CD4-positive, alpha-beta T cell treated with Interleukin-1 beta for 1 hour (primary cell): ENCODE measurements at places on chromosomes 6 and 20.

GRCh38 chr6:33279257-33279695, 2.4 kb downstream of the B3GALT4 start:
- no peak for DNase-seq

GRCh38 chr6:148997865-148998264, 251.0 kb downstream of the UST start:
- no peak for DNase-seq

DNA sequence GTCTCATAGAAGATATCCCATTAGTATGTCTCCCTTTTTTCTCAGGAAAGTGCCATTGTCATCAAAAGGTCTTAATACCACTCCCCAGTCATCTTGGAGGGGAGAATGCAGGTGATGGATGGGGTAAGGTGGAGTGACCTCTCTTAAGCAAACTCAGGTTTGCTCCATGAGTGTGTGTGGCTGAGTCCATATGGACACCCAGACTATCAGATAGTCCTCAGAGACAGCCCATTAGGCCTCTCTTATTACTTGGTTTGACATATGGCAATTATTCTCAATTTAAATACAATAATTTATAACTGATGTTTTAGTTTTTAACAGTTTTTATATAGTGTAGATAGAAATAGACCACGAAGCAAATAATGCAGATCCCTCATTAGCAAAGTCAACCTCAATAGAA, 23.2 kb downstream of the LAMA4 start:
- no peak for DNase-seq

DNA sequence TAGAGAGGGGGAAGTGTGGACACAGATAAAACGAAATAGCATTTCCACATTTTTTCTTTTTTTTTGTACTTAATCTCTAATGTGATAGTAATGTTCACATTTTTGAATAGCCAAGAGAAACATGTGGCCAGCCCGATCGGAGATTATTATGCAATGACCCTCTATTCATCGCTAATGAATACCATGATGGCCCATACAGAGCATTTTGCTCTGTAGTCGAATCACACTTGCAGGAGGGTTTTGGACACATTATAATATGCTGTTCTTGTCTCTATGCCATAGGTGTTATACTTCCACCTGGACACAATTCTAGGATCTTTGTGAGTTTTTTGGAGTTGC, 60.1 kb downstream of the MTHFD1L start:
- DNase-seq: no peak

DNA sequence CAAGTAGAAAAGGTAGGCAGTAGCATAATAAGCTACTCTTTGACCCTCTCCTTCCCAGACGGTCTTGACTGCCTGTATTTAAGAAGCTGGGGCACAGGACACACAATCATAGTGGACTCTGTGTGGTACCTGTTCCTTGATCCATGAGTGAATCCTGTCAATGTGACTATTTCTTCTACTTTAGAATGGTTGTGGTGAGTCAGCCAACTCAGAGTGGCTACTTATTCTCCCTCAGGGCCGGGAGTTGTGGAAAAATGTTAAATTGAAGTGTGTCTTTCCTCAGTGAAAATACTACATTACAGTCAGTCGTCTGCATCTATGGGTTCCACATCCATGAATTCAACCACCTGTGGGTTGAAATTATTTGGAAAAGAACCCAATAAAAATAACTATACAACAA, 30.8 kb upstream of the PREP start:
- DNase-seq: no peak

GRCh38 chr20:46915575-46916257, 21.1 kb downstream of the EYA2 start:
- no peak for DNase-seq

- DNase-seq: no peak
Measured at GRCh38 chr20:25022680-25023079, 30.1 kb upstream of the APMAP start.
